ENCODE measurements at places on chromosomes 6 and 20. TPM values are rescaled to one million over a fixed set of nuclear protein-coding genes. Genes with fewer than 3 reads are reported as not detected.
A peak's percentile ranks its signal among the peaks of the same experiment; 100 is the strongest.

GRCh38 chr6:104633125-104633524 is 226.6 kb downstream of the HACE1 start:
- H3K27me3 ChIP-seq = no peaks in the 10 kb centered on the region
- no peak overlapping the region for H3K4me3 ChIP-seq
- no peak for DNase-seq

GRCh38 chr6:82681119-82681714 is 317.6 kb downstream of the TPBG start:
- H3K4me3 ChIP-seq = no peak overlapping the region
- no peaks in the 10 kb centered on the region for H3K27me3 ChIP-seq
- H3K4me1 ChIP-seq = no peaks in the 10 kb centered on the region
- no peak overlapping the region for H3K27ac ChIP-seq

The RUNX2 gene
- 0.09 TPM for total RNA-seq

- peak; percentile 8 for DNase-seq
- no peaks in the 10 kb centered on the region for H3K27me3 ChIP-seq
- no peak overlapping the region for H3K4me3 ChIP-seq
- no peaks in the 10 kb centered on the region for H3K4me1 ChIP-seq
- H3K27ac ChIP-seq = no peak overlapping the region
Observed at GRCh38 chr6:18465410-18466154, 78.4 kb downstream of the RNF144B start.

GRCh38 chr20:36573103-36573797 is at the start of gene TGIF2:
Gene TGIF2, plus strand, starts transcription at chr20:36573597. Its CDS starts 5,178 bp downstream, at chr20:36578775.
- H3K4me3 ChIP-seq = peak within 1 kb of the TSS; percentile 79
- H3K27ac ChIP-seq = peak within 1 kb of the TSS; percentile 79
- no peaks in the 10 kb centered on the region for H3K27me3 ChIP-seq
- DNase-seq = peak; percentile 98
- peaks cover 23% of the 10 kb centered on the region for H3K4me1 ChIP-seq

GRCh38 chr6:20033697-20034407 is 178.4 kb downstream of the MBOAT1 start:
- H3K36me3 ChIP-seq = no peaks in the 10 kb centered on the region
- H3K4me3 ChIP-seq = no peak overlapping the region
- H3K4me1 ChIP-seq = peaks cover 15% of the 10 kb centered on the region
- DNase-seq = peak; percentile 12
- H3K27me3 ChIP-seq = no peaks in the 10 kb centered on the region

The SEMG1 gene
- not detected for total RNA-seq

GRCh38 chr6:36506611-36507010 is 40.7 kb downstream of the STK38 start:
- no peaks in the 10 kb centered on the region for H3K4me1 ChIP-seq
- no peaks in the 10 kb centered on the region for H3K36me3 ChIP-seq
- no peak for DNase-seq
- no peak overlapping the region for H3K27ac ChIP-seq

The TBXT gene
- not detected for total RNA-seq

DNA sequence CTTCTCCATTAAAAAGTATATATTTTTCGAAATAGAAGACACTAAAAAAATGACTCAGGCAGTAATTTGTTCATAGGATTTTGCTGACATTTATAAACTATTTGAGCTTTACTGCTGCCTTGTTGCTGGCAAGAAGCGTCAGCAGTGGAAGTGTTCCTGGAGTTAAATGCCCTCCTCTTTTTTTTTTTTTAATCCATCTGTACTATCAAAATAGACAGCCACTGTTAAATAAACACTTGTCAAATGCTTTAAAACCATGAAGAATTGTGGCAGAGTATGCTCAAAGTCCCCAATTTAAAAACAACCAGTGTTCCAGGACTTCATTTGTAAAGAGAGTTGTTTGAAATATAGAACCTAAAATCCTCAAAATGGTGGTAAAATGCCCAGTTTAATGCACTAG is 253.8 kb downstream of the NKAIN2 start:
- DNase-seq = no peak
- peaks cover 4% of the 10 kb centered on the region for H3K27me3 ChIP-seq
- H3K4me1 ChIP-seq = no peaks in the 10 kb centered on the region
- no peak overlapping the region for H3K27ac ChIP-seq

- no peaks in the 10 kb centered on the region for H3K27me3 ChIP-seq
- H3K4me1 ChIP-seq = no peaks in the 10 kb centered on the region
- DNase-seq = no peak
- H3K27ac ChIP-seq = no peak overlapping the region
Observed at GRCh38 chr20:57605045-57605444, 15.2 kb downstream of the ZBP1 start.

The C4A gene
- total RNA-seq = 1.7 TPM
